ENCODE measurements at places on chromosomes 13 and 19.

DNA sequence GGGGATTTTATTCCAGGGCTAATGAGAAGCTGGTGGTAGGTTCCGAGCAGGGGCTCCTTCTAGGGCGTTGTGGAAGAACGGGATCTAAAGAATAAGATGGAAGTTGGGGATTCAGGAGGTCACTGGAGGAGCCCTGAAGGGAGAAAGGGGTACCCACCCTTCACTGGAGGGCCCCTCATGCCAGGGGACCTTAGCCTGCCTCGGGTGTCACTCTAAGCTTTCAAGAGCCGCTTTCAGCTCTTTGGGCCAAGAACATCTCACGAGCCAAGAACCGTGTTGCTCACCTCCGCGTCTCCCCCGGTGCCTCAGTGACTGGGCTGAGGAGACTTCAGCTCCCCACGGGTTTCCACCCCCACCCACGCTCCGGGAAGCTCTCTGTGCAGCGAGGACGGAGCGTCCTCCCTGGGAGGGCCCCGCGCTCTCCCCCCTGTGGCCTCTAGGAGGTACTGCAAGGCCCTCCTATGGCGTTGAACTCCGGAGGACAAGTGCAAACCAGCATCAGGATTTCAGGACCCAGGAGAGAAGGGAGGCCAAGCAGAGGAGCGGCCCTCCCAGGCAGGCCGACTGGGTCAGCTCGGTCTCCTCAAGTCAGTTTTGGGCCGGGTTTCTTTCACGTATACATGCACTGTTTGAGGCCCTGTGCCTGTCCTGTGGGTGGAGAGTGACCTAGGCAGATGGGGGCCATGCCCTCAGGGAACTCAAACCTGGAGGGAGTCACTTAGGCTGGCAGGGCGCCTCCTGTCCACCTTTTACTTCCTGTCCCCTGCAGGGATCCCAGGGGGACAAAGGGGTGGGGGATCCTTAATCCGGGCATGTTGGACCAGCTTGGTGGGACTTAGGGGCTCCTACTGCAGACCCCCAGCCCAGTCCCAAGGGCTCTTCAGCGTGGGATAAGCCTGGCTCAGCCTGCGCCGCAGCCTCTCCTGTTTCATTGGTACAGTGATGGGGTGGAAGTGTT lies 5.1 kb upstream of the KRTDAP start:
- DNase-seq = peak; percentile 70

GRCh38 chr19:2260341-2260805 lies 4.2 kb upstream of the JSRP1 start:
- no peak for DNase-seq

DNA sequence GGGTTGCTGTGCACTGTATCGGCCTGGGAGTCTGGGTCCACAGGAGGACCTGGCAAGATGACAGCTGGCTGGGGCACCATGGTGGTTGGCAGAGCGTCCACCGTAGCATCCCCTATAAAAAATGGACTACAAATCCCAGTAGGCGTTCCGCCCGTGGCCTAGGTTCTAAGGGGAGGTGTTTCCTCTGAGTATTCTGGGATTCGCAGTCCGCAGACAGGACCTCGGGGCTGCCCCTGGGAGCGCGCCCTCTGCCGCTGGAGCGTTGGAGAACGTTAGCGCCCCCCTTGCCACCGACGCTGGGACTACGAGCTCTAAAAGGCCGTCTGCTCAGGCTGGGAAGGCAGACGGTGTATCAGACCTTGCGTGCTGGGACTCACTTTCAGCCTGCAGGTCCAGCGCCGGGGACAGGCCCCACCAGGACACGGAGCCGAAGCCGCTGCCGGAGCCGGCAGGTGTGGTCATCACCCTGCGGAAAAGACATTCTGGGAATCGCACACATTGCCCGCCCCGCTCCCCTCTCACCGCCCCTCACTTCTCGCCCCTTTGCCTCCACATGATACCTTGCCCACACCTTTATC lies 372 bp downstream of the DNAAF3 start:
- DNase-seq = peak; percentile 79

GRCh38 chr13:114213980-114214379 lies 20.7 kb upstream of the CDC16 start:
- DNase-seq = no peak

DNA sequence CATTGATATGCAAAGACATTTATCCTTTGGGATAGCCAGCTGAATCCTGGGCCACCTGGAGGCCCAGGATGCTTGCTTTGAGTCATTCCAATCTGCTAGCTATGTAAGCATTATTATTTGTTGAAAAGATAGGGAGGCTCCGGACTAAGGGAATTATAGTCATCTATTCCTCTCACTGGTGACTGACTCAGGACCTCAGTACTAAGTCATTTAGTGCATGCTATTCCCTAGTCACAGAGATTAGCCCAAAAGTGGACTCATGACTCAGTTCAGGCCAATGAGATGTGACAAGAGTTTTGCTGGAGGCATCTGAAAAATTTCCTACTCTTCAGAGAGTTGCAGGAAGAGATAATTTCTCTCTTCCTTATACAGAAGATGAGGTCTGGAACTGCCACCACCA lies 67.9 kb upstream of the ITM2B start:
- DNase-seq = no peak

DNA sequence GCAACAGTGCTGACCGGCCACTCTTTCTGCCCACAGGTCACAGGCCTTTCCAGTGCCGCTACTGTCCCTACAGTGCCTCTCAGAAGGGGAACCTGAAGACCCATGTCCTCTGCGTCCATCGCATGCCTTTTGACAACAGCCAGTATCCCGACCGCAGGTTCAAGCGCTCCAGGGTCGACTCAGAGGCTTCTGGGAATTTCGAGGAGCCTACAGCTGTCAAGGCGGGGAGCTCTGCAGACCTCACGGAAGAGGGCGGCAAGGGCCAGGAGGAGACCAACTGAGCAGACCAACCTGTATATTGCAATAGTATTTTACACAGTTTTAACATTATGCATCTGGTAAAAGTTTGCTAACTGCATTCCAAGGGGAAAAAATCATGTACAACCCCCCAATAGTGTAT lies 338.5 kb downstream of the ZNF536 start:
- DNase-seq = no peak

- DNase-seq = no peak
These were observed 29.0 kb upstream of the ZNF709 start for GRCh38 chr19:12513531-12514061.

- DNase-seq = no peak
These were observed 9.2 kb downstream of the PLPP2 start for GRCh38 chr19:281992-282391.

DNA sequence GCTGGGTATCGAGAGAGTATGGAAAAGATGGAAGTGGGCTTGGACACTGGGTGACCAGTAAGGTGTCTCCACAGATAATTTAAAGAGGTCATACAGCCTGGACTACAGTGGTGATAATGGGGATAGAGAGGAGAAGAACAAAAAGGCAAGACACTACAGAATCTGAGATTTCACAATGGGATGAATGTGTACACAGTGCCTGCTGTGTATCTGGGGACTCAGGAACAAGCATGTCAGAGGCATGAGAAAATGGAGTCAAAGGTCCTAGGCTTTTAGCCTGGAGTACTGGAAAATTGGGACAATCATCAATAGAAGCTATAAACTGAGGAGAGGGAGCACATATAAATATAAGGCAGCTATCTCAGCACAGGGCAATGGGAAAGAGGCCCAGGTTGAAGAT lies 69.4 kb downstream of the TSC22D1 start:
- no peak for DNase-seq

DNA sequence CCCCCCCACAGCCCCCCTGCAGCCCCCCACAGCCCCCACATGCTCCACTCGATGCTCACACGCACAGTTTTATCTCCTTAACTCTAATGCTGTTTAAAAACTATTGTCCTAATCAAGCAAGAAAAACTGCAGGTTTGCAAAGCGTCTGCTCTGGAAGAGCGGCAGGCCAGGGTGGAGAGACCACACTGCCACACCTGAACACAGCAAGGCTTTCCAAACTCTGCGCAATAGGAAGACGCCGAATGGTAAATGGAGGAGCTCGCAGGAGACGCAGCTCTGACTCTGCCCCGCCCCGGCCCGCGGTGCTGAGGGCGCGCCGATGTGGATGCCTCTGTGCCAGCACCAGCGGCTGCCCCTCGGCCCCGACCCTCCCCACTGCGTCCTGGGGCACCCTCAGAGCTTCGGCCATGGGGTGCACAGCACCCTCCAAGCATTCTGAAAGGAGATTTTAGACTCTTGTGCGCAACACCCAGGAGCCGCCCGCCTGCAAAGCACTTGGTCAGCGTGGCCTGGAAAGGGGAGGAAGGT lies 32.4 kb downstream of the RASA3 start:
- peak; percentile 65 for DNase-seq

- DNase-seq = no peak
These were observed 1635.4 kb upstream of the SLC10A2 start for GRCh38 chr13:104701591-104701990.

DNA sequence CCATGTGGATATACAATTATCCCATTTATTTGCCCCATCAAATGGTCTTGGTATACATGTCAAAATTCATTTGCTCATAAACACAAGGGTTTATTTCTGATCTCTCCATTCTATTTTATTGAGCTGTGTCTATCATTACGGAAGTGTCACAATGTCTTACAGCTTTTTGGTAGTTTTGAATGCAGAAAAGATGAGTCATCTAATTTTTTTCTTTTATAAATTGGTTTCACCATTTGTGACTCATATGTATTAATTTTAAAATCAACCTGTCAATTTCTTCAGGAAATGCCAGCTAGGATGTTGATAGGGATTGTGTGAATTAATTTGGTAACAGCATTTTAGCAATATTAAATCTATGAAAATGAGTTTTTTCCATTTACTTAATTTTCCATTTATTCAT lies 2549.4 kb downstream of the PCDH9 start:
- no peak for DNase-seq

GRCh38 chr19:28886708-28887107 lies 326.2 kb downstream of the UQCRFS1 start:
- no peak for DNase-seq

DNA sequence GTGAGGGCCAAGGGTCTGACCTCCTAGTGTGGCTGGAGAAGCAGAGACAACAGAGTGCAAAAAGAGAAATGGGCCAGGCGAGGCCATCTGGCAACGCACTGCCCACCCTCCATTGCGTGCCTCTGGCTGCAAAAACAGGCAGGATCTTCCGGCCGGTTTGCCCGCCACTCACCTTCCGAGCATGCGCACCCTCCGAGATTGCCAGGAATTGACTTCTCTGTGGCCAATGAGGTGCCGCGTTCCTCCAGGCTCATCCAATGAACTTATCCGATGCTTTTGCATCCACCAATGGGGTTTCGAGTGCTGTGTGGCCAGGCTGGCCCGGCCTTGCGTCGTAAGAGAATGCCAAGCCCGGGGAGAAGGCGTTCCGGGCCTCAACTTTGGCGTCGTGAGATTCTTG lies at the start of gene TEX101:
TSS of gene TEX101 (plus strand) at position 337 of the 400 bp plus-strand sequence. CDS start 1,030 bp downstream, outside the sequence.
- DNase-seq = no peak

GRCh38 chr13:75794663-75795062 lies 158.5 kb downstream of the LMO7 start:
- DNase-seq = no peak

- no peak for DNase-seq
These were observed 14.5 kb downstream of the NKPD1 start for GRCh38 chr19:45146251-45146650.

GRCh38 chr19:18424122-18424889 lies 5.1 kb downstream of the SSBP4 start:
- DNase-seq = no peak

DNA sequence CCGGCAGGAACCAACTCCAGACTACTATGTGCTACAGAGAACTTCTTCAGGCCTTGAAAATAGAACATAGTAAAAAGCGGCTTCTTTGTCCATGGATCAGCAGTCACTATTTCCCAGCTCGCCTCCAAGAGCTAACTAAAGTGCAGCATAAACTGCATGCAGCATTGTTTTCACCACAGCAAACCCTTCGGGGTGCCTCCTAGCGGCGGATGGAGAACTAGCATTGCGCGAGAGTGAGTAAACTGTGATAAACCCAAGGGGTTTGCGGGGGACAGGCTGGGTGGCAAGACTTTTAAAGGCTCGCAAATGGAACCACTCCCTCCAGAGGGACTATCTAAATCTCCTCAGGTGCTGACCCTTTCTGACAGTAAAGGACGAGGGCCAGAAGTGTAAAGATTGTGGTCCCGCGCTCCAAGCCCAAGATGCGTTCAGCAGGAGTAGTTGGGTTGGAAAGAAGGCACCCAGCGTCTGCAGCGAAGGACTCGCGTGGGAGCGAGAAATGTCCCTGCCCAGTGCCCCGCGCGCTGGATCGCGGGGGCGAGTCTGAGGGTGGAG lies 21.5 kb upstream of the SGCG start:
- DNase-seq = peak; percentile 53

All from cardiac fibroblast (primary cell).